Right renal pelvis (tissue), 4 donors: ENCODE measurements at places on chromosomes 5 and 9.

- no peak for DNase-seq
These were observed 61.6 kb downstream of the SEMA4D start for GRCh38 chr9:89436326-89436725.

- no peak for DNase-seq
These were observed 18.4 kb downstream of the ADAMTS16 start for GRCh38 chr5:5158472-5158895.

GRCh38 chr5:170311511-170312300 lies 14.1 kb upstream of the LCP2 start:
- DNase-seq: no peak

DNA sequence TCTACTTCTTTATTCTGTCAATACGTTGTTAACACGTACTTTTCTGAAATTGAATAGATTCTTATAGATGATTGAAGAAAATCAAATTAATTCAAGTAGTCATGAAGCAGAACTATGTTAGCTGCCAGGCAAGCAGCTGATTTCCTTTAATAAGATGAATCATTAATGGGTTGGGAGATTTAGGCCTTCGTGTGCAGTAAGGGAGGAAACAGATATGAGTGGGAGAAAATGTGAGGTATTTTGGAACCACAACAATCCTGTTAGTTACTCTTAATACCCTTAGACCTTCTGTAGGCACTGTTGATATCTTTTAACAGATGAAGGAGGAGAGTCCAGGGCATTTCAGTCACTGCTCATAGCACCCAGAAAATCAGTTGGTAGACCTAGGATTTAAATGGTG lies 121.0 kb downstream of the AOPEP start:
- DNase-seq: no peak

- DNase-seq: no peak
These were observed 16.3 kb downstream of the SH2D3C start for GRCh38 chr9:127762111-127762676.

- DNase-seq: no peak
These were observed 97.6 kb upstream of the FANCC start for GRCh38 chr9:95415158-95415557.

DNA sequence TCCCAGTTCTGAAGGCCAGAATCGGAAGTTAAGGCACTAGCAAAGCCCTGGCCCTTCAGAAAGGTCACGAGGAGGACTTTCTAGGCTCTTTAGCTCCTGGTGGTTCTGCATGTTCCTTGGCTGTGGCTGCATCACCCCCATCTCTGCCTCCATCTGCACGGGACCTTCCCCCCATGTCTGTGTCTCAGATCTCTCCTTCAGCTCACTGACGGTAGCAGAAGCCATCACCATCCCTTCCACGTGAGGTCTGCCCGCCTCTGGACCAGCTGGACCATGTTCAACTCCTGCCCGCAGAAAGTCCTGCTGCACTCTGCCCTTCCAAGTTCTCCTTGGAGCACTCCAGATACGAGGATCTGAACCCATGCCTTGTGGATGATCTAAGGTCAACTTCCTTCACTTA lies 242.9 kb upstream of the IRX1 start:
- DNase-seq: no peak

GRCh38 chr5:174119468-174119881 lies 74.0 kb downstream of the NSG2 start:
- peak; percentile 1 for DNase-seq

GRCh38 chr9:89542401-89543021 lies 44.6 kb upstream of the SEMA4D start:
- no peak for DNase-seq

DNA sequence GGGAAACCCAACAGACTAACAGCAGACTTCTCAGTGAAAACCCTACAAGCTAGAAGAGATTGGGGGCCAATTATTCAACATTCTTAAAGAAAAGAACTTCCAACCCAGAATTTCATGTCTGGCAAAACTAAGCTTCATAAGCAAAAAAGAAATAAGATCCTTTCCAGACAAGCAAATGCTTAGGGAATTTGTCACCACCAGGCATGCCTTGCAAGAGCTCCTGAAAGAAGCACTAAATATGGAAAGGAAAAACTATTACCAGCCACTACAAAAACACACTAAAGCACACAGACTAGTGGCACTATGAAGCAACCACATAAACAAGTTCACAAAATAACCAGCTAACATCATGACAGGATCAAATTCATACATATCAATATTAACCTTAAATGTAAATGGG lies 131.1 kb downstream of the OR2K2 start:
- DNase-seq: no peak

GRCh38 chr9:34385561-34386230 lies 9.0 kb upstream of the MYORG start:
- no peak for DNase-seq

DNA sequence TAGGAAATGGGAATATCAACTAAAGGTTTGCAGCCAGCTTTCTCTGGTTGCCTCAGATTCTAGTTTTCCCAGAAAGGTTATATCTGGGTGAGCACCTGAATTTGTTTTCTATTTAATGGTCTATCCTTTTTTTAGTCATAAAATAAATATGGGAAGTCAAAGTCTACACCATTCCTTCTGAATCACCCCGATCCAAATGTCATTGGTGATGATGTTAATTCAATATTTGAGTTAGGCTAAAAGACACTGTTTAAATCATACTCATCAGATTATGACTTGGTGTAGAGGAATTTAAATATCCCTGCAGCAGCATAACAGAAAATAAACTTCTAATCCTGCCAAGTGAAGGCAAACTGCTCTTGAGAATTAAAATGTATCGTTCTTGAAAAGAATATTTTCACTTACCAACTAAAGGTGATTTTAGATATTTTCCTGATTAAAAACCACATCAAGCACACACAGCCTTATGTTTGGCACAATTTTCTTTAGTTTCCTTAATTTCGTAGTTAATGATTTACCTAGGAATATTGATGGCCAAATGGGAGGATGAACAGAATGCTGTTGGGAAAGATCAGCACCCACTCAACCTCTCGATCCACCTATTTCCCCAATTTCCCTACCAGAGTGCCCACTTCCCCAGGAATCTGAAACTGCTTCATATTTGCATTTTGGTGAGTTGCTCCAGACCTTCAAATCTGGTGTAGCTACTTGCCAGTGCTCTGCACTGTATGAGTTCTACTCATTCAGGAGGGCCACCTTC lies 103.1 kb upstream of the TSLP start:
- no peak for DNase-seq

- DNase-seq: no peak
These were observed 262.4 kb downstream of the CDH12 start for GRCh38 chr5:22590677-22591268.

- no peak for DNase-seq
These were observed 44.1 kb upstream of the EQTN start for GRCh38 chr9:27340961-27341511.

DNA sequence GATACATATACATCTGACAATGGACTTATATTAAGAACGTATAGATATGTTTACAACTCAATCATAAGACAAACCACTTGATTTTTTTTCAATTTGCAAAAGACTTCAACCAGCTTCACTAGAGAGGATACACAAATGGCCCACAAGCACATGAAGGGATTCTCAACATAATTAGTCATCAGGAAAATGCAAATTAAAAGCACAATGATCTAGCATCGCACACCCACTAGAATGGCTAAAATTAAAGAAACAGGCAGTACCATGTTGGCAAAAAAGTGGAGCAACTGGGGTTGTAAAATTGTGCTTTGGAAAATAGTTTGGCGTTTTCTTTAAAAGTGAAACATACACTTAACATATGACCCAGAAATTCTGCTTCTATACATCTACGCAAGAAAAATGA lies 80.0 kb upstream of the TRIO start:
- DNase-seq: no peak

DNA sequence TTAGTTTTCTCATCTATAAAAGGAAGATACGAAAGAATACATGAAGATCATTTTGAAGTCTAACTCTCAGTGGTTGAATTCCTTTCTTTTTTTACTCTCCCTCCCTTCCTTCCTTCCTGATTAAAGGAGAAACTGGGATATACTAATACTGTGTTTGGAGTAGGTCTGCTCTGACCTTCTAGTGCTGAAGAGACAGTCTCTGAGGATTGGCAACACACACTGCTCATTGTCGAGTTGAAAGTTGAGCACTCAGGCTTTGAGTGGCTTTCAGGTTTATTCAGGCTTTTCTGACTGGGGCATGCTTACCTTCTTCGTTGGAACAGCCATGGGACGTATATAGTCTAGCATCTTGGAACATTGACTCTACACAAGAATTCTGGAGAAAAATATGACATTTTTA lies 86.9 kb upstream of the RPS23 start:
- no peak for DNase-seq

GRCh38 chr5:3837506-3837905 lies 241.9 kb downstream of the IRX1 start:
- DNase-seq: no peak

- DNase-seq: no peak
These were observed 54.4 kb upstream of the FCN1 start for GRCh38 chr9:134972140-134972539.

DNA sequence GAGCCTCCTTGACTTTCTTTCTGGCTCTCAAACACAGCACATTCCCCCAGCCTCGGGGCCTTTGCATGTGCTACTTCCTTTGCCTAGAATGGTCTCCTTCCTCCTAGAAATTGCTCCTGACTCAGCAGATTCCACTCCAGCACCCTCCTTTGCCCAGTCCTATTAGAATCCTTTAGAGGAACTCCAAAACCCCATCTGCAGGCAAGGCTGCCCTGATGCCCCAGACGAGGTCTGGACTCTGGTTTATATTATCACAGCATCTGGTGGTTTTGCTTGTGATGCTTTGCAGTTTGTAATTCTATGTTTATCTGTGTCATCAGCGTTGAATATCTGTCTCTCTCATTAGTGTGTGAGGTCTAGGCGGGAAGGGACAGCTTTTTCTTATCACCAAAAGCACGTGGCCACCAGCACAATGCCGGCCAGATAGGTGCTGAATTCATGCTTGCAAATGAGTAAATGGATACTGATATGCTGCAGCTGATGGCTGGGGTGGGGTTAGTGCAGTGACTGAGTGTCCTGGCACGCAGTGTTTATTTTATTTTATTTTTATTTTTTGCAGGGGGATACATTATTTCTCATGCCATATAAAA lies 30.0 kb upstream of the ANKH start:
- no peak for DNase-seq

GRCh38 chr5:179310439-179311090 lies 34.7 kb downstream of the ADAMTS2 start:
- no peak for DNase-seq
